ENCODE measurements at places on chromosomes 4 and X.
A peak's percentile ranks its signal among the peaks of the same experiment; 100 is the strongest.

- no peak for DNase-seq
Measured at GRCh38 chr4:67198727-67199126, 346.6 kb downstream of the CENPC start.

DNA sequence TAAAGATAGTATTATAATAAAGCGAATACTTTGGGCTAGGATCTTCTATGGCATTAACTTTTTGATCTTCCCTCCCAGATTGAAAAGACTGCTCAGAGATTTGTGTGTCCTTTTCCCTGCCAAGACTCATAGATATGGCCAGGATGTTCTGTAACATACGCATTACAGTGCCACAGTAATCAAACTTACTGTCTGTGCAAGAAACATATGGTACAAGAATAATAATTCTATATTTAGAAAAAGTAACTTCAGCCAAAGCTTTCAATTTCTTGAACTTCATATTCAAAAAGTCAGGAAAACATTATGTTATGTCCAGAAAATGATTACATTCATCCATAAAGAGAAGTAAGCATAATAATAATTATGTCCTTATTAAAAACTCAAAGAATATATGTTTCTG, 100.9 kb upstream of the GUCY1A1 start:
- no peak for DNase-seq

- DNase-seq, result no peak
Measured at GRCh38 chr4:8702516-8703400, 110.2 kb downstream of the CPZ start.

GRCh38 chrX:111511477-111511876, at the start of gene SERTM2:
TSS of gene SERTM2 (plus strand) at chrX:111511645. CDS start at chrX:111518858, 7,213 bp downstream.
- no peak for DNase-seq

GRCh38 chr4:113325876-113326615, 276.6 kb downstream of the ANK2 start:
- no peak for DNase-seq

- DNase-seq, result no peak
Measured at GRCh38 chrX:139967300-139967699, 2.0 kb upstream of the CXorf66 start.

GRCh38 chrX:132809581-132809980, 148.8 kb downstream of the HS6ST2 start:
- DNase-seq, result no peak

- DNase-seq, result no peak
Measured at GRCh38 chr4:139020384-139020783, 4.8 kb downstream of the NOCT start.

DNA sequence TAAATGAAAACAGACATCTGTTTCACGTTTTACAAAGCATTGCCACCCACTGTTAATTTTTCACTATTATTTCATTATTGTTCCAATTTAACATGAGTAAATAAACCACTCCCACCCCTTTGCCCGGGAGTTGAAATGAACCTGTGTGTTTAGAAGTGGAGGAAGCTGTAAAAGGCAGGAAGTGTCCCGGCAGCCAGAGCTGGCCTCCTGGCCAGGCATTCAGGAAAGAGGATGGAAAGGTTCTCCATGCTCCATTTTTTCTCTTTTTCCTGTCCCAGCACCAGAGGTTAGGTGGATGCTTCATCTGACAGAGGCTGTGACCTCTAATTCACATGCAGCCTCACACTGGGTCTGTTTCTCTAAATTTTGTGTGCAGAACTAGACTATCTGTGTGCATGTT, 55.5 kb upstream of the LNX1 start:
- DNase-seq, result no peak

DNA sequence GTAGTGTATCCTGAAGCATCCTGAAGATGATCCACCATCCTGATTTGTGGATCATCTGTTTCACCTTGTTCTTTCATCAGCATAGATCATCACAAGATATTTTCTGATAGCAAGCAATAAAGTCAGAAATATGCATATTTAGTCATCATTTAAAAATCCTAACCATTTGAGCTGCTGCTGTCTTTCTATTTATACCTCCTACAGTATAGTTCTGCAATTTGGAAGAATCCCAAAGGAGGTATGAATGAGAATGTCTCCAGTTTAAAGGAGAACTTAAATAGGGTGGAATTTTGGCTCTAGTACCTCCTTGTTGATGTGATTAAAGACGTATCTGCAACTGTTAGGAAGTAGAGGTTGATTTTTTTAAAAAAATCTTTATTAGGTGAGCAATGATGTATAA, 7.6 kb downstream of the SLC25A14 start:
- no peak for DNase-seq

- DNase-seq, result no peak
Measured at GRCh38 chrX:24900234-24900633, 115.5 kb downstream of the ARX start.

- DNase-seq, result no peak
Measured at GRCh38 chrX:121671649-121672048, 624.2 kb downstream of the GLUD2 start.

DNA sequence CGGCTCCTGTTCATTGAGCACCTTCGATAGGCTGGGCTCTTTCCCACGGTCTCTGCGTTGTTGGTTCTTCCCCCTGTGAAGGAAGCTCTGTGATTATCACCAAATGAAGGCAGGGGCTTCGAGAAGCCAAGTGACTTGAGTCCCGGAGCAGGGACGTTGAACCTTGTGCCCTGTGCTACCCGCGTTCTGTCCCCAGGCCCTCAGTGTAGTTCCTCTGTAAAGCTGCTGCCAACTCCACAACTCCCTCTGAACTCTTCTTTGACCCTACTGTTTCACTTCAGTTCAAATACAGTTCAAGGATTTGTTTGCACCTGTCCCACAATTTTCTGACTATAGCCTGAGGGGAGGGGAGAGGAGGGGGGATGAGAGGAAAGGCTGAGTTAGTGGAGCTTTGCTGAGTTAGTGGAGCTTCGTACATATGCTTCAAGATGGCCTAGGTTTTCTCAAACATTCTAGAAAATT, 635 bp upstream of the PHF8 start:
- DNase-seq, result no peak

DNA sequence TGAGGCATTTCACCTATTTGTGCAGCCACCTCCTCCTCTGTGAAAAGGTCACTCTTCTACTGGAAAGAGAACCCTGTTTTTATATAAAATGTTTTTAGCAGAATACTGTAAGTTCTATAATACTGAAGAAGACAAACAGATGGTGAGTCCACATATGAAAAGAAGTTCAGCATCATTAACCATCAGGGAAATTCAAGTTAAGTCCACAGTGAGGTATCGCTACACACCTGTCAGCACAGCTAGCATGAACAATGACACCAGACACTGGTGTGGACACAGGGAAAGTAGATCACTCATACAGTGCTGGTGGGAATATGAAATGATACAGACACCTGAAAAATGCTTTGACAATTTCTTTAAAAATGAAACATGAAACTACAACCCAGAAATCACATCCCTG, 133.0 kb downstream of the MAD2L1 start:
- DNase-seq, result no peak

DNA sequence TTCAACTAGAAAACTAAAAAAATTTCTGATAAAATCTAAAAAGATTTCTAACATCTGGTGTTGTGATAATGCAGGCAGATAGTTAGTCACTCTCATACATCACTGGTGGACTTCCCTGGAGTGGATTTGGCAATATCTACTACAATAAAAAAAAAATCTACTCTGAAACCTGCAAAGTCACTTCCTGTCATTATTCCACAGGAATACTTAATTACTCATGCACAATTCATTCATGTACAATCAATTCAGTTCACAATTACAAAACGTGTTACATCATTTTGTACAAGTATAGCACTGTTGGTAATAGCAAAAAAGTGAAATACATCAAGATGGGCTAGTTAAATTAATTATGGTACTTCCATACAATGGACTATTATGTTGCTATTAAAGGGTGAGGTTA, 16.5 kb upstream of the RHOH start:
- no peak for DNase-seq

- DNase-seq, result no peak
Measured at GRCh38 chr4:1874201-1874600, 3.0 kb downstream of the NSD2 start.

DNA sequence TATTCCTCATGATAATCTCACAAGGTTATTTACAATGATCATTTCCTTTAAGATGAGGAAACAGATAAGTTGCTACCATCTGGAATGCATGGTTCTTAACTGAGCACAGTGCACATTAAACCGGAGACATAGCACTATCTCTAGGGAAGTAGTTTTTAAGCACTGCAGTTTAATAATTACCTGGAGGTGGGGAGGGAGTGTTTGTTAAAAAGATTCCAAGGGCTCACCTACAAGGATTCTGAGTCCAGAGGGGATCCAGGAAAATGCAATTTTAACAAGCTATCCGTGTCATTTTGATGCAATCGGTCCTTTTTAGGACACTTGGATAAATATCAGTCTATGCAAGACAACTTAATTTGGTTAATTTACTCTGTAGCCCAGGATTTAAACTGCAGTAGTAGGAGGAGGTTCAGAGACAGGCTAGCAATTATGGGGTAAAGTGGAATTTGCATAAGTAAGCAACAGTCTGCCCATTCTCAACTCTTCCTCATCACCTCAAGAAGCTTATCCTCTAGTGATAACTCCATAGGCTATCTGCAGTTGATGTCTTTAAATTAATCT, 2.8 kb upstream of the PDLIM5 start:
- no peak for DNase-seq

GRCh38 chr4:110533590-110533910, 57.6 kb downstream of the ENPEP start:
- no peak for DNase-seq

DNA sequence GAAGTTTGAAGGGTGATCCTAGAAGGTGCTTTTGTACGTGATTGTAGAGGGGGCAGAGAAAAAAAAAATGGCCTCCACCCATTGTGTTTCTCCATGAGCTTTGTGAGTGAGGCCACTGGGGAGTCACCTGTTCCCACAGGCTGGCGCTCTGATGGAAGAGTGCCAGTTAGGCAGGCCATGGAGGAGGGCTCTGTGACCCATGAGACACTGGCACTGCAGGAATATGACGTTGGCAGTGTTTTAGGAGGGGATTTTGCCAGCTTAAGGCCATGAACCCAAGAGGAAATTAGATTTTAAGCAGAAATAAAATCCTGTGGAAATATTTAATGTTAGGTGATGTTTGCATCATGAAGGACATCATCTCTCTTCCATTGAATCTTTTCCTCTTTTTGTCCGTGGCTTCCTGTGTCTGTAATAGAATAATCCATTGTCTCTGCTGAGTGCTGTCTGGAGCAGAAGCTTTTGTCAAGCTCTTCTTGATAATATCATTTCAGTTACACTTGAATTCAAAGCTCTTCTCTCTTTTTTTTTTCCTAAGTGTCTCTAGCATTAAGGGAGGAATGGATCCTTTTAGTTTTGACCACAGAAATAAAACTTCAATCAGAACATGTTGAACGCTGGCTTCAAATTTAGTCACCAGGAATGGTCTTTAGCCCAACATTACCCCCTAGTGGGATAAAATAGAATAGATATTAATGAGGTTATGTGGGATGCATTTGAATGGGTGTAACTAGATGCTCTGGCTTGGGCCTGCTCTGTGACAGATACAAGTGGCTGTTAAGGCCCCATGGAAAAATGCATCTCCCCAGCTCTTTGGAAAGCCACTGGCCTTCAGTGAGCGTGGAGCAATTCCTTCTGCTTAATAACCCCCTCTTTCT, 41.0 kb upstream of the UCP1 start:
- no peak for DNase-seq

GRCh38 chrX:45806410-45807121, 605.9 kb upstream of the DIPK2B start:
- peak; percentile 7 for DNase-seq

GRCh38 chrX:140944710-140945109, 57.7 kb upstream of the SPANXB1 start:
- no peak for DNase-seq

DNA sequence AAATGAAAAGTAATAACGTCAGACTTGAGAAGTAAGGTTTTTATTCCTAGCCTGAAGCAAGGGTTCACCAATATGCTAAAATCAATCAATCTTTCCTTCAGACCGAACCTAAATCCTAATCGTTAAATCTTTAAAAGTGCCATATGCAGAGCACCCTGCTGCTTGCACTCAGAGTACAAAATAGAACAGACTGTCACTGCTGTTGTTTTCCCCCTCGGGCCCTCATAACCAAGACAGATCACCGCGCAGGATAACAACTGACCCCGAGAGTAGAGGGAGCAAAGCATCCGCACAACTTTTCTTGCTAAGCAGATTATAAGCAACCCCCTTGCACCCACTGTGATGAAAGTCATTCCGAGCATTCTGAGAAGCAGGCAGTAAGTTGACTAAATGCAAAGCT, 550.9 kb upstream of the NDST4 start:
- no peak for DNase-seq

DNA sequence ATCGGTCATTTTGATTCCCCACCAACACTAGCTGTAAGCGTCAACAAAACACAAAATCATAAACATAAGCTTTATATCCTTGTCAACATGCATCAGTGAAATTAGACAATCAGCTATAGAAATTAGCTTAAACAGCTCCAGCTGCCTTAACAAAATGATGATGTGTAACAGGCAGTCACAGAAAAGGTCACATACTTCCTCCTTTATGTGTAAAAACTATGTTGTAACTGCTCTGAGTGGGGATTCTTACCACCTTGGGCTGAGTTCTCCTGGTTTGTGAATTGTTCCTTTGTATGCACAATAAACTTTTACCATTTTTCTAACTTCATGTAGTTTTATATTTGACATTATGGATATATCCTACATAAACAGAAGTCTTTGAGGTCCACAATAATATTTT, 73.9 kb upstream of the MAP9 start:
- no peak for DNase-seq

GRCh38 chr4:67346654-67347053, 198.6 kb downstream of the CENPC start:
- DNase-seq, result no peak

GRCh38 chrX:9324676-9325075, 140.2 kb upstream of the TBL1X start:
- no peak for DNase-seq

- DNase-seq, result no peak
Measured at GRCh38 chr4:182179105-182179504, 64.1 kb upstream of the TENM3 start.

DNA sequence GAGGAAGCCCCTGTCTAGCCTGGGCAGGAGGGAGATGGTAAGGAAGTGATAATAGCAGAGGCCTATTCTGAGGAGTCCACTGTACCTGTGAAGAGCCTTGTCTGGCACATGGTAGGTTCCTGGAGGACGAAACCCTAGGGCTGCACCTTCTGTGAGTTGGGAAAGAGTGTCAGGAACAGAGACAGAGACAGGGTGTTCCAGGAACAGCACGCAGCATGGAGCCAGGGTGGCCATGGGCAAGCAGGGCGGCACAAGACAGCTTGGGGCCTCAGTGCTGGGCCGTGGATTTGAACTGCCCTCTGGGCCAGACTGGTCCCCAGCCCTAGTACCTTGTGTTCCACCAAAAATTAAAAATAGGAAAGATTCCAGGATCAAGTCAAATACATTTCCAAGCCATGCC, 272.5 kb downstream of the EVC2 start:
- no peak for DNase-seq

- DNase-seq, result no peak
Measured at GRCh38 chrX:132406106-132406505, 82.7 kb downstream of the MBNL3 start.

- no peak for DNase-seq
Measured at GRCh38 chr4:158819942-158820786, 51.3 kb downstream of the FNIP2 start.

GRCh38 chrX:63785708-63786040, 660 bp upstream of the ARHGEF9 start:
- no peak for DNase-seq

- DNase-seq, result no peak
Measured at GRCh38 chr4:166846939-166847338, 387.4 kb downstream of the SPOCK3 start.
